Fibroblast of skin of right quadriceps (primary cell): ENCODE measurements at places on chromosomes 4 and X.
A peak's percentile ranks its signal among the peaks of the same experiment; 100 is the strongest.

DNA sequence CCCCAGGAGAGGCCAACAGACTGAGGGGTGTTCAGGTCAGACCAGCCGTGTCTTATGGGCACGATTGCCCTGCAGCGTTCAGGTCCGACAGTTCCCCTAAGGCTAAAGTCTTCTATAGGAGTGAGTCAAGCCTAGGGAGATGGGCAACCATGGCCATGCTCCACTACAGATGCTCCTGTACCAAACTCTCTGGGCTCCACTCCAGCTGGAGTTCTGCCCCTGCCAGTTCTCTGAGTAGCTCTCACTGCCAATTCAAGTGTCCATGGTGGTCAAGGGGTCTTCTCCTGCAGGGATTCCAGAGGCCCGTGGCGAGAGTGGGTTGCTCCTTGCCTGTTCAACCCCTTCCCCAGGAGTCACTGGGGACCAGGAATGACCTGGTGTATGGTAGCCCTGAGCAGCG lies 38.2 kb downstream of the BEX3 start:
- DNase-seq: no peak

- DNase-seq: no peak
Measured at GRCh38 chrX:69993494-69993893, 56.2 kb downstream of the AWAT2 start.

DNA sequence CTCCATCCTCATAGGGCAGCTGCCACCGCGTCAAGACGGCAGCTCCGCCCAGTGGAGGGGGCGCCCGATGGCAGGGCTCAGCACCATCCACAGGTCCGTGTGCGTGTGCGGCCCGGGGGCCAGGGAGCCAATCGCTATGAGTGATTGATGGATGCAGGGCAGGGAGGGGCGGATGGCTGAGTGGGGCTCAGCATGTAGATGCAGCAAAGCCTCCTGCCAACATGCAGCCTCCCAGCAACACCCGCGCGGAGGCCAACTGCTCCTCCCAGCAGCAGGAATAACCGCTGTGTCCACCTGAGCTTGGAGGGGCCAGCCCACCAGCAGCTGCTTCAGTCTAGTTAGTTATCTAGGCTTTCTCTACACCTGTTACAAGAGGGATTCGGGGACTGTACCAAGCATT lies 77.4 kb downstream of the MTMR1 start:
- no peak for DNase-seq

GRCh38 chr4:121736735-121737351 lies 28.1 kb downstream of the SMIM43 start:
- DNase-seq: peak; percentile 66

DNA sequence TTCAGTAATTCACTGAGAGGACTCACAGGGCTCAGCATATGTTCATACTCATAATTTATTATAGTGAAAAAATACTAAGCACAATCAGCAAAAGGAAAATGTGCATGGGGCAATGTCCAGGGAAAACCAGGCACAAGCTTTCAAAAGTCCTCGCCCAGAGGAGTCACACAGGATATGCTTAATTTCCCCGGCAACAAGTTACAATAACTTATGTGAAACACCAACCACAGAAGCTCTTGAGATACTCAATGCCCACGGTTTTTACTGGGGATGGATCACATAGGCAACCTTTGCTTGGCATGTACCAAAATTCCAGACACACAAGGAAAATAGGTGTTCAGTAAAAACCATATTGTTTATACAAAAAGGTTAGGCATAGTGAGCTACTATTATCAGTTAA lies 38.5 kb upstream of the STPG2 start:
- DNase-seq: no peak

DNA sequence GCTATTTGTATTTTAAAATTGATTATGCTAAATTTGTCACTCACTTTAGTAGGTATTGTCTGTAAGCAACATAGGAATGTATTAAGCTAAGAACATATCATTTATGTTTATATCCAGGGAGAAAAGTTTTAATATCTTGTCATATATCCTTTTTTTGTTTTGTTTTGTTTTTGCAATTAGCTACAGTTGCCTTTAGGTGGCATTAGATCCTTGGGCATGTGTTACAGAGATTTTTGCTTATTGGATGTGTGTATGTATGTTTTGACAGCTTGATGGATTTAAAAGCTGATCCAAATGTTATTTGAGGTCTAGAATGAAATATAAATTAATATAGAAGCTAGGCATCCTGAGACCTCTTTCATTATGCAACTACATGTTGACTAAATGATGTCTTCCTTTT lies 36.1 kb upstream of the OTUD4 start:
- peak; percentile 33 for DNase-seq

GRCh38 chr4:164550989-164551712 lies 202.8 kb upstream of the SMIM31 start:
- DNase-seq: no peak

- no peak for DNase-seq
Measured at GRCh38 chr4:96305030-96305429, 465.1 kb downstream of the PDHA2 start.

DNA sequence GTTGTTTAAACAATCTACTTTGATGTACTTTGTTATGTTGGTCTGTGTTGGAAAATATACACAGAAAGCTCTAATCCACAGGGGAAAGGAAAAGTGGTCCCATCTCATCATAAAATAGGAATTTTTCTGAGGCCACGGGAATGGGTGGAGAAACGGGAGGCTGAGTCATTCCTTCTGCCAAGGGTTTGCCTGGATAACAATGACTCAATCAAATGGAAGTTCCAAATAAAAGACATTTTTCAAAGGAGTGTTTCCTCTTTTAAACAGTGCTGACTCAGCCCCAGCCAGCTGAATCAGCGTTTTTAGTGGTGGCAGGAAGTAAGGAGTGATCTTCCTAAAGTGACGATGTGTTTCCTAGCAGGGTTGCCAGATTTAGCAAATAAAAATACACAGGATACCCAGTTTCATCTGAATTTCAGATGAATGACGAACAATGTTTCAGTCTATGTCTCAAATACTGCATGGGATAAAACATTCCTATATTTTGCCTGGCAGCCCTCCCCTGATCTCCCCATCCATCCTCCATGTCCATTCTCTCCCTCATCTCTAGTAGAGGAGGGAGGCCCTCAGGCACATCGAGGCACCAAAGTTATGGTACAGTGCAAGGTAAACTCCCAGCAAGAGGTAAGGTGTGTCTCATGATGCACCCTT lies 345.4 kb upstream of the GATB start:
- DNase-seq: peak; percentile 97

- DNase-seq: no peak
Measured at GRCh38 chrX:81120258-81120935, 81.3 kb downstream of the HMGN5 start.

- peak; percentile 92 for DNase-seq
Measured at GRCh38 chrX:14356401-14356800, 172.9 kb upstream of the GLRA2 start.

GRCh38 chrX:47311932-47312774 lies 58.2 kb upstream of the ZNF157 start:
- peak; percentile 57 for DNase-seq

GRCh38 chrX:57752866-57753265 lies 72.8 kb upstream of the NLRP2B start:
- no peak for DNase-seq

DNA sequence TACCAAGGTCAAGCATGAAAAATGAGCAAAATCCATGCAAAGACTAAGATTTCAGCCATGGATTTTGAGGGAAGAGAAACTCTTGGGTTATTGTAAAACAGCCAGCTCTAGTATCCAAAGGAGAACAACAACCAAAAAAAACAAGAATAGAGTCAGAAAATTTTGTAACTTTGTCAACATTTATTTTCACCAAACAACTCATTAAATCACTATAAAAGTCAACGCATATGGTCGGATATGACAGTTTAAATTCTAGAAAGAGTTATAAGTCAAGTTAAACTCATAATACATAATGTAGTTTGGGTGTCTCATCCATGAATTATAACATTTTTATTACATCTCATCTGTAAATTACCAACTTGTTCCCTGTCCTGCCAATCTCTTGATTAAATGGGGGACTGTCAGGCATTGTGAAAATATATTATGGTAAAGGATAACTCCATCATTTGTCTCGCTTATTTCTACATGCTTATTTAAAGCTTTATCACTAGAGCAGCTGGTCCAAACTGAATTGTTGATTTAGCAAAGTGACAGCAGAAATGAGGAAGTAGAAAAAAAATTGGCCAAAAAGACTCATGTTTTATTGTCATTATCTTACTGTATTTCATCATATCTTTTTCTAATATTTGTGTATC lies 224.8 kb upstream of the NOCT start:
- no peak for DNase-seq

DNA sequence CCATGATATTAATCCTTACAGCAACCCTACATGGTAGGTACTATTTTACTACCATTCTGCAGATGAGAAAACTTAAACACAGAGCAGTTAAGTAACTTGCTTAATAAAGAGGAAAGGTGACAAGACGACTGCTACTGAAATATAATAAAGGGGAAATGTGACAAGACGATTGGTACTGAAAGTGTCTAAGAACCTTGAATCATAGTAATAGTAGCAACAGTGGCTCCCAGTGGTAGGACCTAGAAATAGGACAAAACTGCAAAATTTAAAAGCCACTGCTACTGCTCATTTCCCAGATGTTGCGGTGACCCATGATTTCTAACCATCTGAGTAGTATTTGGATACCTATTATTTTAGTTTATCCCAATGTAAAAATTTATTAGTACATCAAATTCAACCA lies 89.5 kb downstream of the TASL start:
- DNase-seq: no peak

DNA sequence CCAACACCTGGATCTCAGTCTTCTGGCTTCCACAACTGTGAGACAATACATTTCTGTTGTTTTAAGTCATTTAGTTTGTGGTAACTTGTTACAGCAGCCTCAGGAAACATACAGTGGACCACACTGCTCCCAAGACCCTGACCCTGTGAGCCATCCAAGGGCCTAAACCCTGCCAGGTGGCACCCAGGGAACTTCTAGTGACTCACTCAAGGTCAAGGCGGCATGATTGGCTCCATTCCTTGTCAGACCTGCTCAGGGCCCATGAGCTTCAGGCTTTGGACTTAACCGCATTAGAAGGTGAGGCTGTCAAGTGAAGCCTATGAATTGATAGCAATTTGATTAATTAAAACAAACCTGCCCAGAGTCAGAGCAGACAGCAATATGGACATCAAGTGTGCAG lies 165.7 kb upstream of the MAMLD1 start:
- no peak for DNase-seq

GRCh38 chr4:41446391-41446790 lies 91.6 kb upstream of the LIMCH1 start:
- DNase-seq: no peak

DNA sequence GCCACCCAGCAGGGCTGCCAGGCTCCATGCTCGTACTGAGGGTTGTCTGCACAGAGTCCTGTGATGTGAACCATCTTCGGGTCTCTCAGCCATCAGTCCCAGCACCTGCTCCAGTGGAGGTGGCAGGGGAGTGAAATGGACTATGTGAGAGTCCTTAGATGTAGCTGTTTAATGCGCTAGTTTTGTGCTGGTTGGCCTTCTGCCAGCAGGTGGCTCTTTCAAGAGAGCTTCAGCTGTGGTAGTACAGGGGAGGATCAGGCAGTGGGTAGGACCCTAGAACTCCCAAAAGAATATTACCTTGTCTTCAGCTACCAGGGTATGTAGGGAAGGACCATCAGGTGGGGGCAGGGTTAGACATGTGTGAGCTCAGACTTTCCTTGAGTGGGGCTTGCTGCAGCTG lies 1066.0 kb downstream of the GLUD2 start:
- no peak for DNase-seq

DNA sequence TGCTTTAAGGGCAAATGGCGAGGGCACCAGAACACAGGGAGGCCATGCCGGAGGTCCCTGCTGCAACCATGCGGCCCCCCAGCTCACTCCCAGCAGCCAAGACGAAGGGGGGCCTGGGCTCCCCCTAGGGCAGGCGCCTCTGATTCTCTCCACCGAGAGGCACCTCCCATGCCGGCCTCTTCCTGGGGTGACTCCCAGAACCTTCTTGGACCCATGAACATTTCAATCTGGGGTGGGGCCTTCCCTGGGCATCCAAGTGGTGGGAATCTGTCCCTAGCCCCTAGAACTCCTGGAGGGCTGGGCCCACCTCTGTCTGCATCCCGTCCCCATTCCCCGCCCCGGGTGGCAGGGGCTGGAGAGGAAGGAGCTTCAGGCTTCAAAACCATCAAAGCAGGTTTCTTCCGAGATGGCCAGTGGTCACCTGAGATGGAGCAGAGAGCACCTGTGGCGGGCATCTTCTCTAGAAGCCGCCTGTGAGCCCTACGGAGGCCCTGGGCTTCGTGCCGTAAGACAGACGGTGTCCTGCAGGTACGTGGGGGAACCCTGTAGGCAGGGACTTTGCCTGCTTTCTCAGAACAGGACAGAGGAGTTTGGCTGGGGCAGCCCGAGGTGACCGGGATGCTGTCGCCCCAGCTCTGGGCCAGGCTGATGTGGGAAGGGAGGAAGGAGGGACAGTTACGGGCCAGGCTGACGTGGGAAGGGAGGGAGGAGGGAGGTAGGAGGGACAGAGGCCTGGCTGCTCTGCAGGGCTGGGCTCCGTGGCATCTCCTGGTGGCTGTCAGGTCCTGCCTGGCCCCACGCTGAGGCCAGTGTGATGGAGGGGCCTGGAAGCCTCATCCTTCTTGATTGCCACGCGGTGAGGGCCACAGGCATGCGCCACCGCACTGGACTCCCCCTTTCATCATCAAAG lies 6.8 kb upstream of the SLC25A6 start:
- no peak for DNase-seq

GRCh38 chr4:145829629-145830395 lies 108.8 kb downstream of the ZNF827 start:
- DNase-seq: no peak

- DNase-seq: no peak
Measured at GRCh38 chrX:39298821-39299220, 497.6 kb downstream of the MID1IP1 start.

DNA sequence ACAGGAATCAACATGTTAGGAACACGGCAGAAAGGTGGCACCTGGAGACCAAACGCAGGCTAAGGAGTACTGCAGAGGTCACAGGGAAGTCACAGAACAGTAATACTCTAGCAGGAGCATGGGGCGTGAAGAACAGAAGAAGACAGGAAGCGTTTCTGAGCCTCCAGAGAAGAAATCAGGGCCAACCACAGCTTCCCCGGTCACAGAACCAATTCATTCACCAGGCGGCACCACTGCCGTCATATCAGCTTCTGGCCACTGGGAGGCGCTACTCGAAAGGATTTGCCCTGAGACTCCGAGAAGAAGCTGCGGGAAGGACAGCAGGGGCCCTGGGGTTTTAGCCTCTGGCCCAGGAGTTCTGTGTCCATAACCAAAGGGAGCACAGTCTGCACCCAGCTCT lies 78.0 kb upstream of the DRD5 start:
- DNase-seq: no peak

DNA sequence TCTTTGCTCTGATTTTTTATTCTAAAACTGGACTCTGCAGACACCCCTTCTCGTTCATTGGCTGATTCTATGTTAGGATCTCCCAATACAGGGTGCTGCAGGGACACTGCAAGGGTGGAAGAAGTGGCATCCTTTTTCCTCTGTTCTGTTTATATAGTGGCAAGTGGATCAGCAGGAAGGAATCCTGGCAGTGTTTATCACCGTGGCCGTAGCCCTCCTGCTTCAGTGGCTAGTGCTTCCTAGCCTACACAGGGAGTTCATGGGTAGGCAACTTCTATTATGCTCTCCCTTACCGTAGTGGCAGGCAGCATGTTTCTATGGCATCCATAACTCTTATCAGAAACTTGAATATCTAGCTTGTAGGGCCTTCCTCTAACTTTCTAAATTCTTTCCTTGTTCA lies 6.4 kb upstream of the AP1AR start:
- no peak for DNase-seq

GRCh38 chr4:13833171-13833804 lies 205.8 kb upstream of the BOD1L1 start:
- DNase-seq: no peak
